ENCODE measurements at places on chromosomes 16 and 17. TPM values are rescaled to one million over a fixed set of nuclear protein-coding genes. Genes with fewer than 3 reads are reported as not detected.

The GPRC5C gene
- 20.1 TPM for total RNA-seq

The DPEP2 gene
- not detected for total RNA-seq

The SLC16A11 gene
- not detected for total RNA-seq

The NPIPB2 gene
- total RNA-seq, result 2.5 TPM
